ENCODE measurements at places on chromosomes 3 and 15.

DNA sequence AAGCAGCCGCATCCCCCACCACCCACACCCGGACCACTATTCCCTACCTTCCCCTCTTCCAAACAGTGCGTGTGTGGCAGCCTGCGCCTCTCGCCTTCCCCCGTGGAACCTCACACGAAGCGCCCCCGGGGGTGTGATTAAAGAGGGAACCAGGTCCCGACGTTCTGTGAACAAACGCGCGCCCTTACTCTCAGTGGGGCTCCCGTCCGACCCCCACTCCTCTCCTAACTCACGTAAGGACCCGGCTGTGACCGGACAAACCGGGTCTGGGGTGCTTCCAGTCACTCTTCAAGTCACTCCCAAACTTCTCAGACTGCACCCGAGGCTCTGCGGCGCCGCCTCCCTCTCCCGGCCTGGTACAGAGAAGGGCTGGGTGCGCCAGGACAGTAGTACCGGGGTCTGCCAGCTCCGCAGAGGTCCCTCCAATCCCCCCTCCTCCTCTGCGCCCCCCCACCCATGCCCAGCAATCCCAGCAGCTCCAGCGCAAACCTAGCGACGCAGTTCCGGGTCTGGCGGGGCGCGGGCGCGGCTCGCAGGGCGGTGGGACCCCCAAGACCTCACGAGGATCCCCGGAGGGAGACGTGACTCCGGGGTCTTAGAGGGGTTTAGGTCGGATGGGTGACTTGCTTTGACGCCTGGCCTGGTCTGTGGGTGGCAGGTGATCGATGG lies 574 bp downstream of the DUOXA1 start:
- no peak for DNase-seq

DNA sequence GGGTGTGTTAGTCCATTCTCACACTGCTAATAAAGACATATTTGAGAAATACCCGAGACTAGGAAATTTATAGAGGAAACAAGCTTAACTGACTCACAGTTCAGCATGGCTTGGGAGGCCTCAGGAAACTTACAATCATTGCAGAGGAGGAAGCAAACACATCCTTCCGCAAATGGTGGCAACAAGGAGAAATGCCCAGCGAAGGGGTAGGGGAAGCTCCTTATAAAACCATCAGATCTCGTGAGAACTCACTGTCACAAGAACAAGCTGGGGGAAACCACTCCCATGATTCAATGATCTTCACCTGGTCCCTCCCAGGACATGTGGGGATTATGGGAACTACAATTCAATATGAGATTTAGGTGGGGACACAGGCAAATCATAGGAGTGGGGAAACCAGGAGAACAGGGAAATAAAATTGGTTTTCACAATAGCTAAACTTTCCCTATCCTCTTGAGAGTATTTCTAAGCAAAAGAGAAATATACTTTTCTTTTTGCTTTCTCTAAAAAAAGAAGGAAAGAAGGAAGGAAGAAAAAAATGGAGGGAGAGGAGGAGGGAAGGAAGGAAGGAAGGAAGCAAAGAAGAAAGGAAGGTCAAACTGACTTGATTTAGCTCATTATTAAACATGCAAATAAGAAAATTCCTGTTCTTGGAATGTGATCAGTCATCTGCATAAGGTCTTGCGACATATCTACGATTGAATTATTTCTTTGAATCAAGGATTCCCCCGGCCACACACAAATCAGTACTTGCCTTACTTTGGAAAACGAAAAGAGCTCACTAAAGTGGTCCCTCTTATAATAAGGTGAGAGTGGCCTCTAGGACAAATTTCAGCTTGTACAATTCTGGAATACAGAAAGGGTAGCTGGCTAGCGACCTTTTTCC lies 75.2 kb downstream of the LIPC start:
- DNase-seq, result no peak

DNA sequence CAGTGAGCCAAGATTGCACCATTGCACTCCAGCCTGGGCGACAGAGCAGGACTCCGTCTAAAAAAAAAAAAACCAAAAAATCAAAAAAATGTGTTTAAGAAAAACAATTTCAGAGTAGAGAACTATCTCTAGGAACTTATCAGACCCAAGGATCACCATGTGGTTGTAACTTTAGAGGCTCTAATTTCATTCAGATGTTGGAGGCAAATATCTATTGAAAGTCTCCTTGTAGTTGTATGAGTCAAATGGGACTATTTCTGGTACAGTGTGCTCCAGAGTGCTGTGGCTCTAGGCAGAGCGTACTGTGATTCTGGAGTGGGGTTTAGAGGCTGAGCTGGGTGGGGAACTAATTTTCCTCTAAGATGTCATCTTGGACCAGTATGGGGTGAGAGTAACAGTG lies 398.7 kb downstream of the SHQ1 start:
- no peak for DNase-seq

- DNase-seq, result no peak
Measured at GRCh38 chr3:189602471-189602870, 28.7 kb upstream of the TP63 start.

- peak; percentile 39 for DNase-seq
Measured at GRCh38 chr3:128619146-128619890, 31.3 kb downstream of the RPN1 start.

DNA sequence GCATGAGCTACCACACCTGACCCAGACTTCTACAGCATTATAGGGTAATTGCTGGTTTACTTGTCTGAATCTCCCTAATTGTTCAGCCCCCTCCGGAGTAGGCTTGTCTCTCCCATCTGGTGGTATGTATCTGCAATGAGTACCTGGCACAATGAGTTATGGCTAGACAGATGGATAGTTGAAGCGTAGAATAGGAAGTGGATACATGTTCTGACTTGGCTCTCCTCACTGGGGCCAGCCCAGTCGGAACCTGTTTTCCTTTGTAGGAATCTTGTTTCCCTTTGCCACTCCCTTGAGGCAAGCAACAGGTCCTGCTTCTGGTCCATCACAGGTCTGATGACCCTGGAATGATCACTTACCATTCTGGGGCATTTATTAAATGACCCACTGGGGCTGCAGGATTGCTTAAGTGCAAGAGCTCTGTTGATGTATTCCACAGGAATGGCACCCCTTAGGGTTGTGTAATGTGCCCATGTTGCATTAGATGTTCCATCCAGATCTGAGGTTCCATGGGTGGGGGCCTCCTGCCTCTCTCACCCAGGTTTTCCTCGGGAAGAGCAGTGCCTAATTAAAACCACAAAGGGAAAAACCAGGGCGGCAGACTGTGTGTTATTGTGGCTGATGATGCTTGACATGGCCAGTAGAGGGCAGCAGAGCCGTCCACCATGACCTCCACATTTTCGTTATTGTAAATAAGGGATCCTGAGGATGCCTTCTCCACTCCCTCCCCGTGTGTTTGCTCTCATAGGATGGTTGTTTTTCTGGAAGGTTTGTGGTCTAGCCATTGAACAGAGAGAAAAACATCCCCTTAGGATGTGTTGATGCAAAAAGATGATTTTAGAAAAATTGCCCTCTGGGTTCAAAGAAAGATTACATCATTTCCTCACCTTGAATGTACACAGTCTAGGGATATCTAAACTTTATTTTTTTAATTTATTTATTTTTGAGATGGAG lies 58.0 kb downstream of the CMTM8 start:
- DNase-seq, result peak; percentile 48

GRCh38 chr3:98573181-98573728 lies 20.2 kb downstream of the CPOX start:
- no peak for DNase-seq

Data from stimulated activated CD4-positive, alpha-beta T cell treated with anti-CD3 and anti-CD28 coated beads, Interleukin-1b, Interleukin-23, amount 100 ng/mL, for 48 hours (primary cell).